ENCODE measurements at places on chromosomes 1 and 21. TPM values are rescaled to one million over a fixed set of nuclear protein-coding genes. Genes with fewer than 3 reads are reported as not detected.

SPATA17 gene
- 14.0 TPM for polyA plus RNA-seq

C1orf116 gene
- polyA plus RNA-seq: 31.7 TPM

TEKT2 gene
- polyA plus RNA-seq: 14.9 TPM

S100A14 gene
- 17.3 TPM for polyA plus RNA-seq

LCE3E gene
- polyA plus RNA-seq: not detected
